Activated CD8-positive, alpha-beta memory T cell treated with anti-CD3 and anti-CD28 coated beads, Interleukin-2, amount 10 ng/mL, durations not matched to agents 7 days and 5 days (primary cell): ENCODE measurements at places on chromosomes 5 and 9. TPM values are rescaled to one million over a fixed set of nuclear protein-coding genes. Genes with fewer than 3 reads are reported as not detected.

Gene MOB3B
- total RNA-seq = 0.29 TPM

Gene C9orf153
- total RNA-seq = not detected

Gene PCDHGA10
- not detected for total RNA-seq

Gene NTRK2
- total RNA-seq = 0.12 TPM

Gene CER1
- total RNA-seq = not detected

Gene OTP
- not detected for total RNA-seq

DNA sequence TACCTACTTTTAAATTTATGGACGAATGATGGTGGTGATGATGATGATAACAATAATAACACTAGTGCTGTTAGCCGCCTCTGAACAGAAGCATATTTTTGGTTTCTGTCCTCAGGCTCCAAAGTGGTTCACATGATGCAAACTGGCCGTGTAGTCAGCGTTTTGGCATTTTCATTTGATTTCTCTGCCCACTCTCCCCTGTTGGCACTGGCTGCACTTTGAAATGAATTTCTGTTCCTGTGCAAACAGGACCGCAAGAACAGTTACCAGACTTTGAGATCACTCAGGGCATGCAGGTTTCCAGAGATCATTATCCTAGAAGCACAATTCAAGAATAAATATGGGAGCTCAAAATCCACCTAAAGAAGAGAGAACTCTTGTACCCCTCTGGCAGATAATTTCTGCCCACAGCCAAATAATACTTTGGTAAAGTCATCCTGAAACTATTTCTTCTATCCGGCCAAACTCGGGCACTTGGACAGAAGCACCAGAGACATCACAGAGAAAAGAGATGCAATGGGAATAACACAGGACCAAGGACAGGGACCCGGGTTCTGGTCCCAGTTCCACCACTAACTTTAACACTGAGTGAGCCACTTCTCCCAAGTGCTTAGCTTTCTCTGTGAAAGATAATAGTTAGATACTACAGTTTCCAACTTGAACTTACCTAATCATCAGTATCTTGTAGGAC, 201.7 kb upstream of the PTGER4 start:
- H3K27ac ChIP-seq = no peak overlapping the region
- no peaks in the 10 kb centered on the region for H3K27me3 ChIP-seq
- peaks cover 21% of the 10 kb centered on the region for H3K4me1 ChIP-seq
- no peak for DNase-seq
- H3K4me3 ChIP-seq = no peak overlapping the region
- H3K36me3 ChIP-seq = peaks cover 19% of the 10 kb centered on the region

- H3K36me3 ChIP-seq = peaks cover 4% of the 10 kb centered on the region
- H3K4me3 ChIP-seq = no peak overlapping the region
- no peaks in the 10 kb centered on the region for H3K4me1 ChIP-seq
- H3K27ac ChIP-seq = no peak overlapping the region
Observed at GRCh38 chr5:50340757-50341156, 100.3 kb downstream of the EMB start.

DNA sequence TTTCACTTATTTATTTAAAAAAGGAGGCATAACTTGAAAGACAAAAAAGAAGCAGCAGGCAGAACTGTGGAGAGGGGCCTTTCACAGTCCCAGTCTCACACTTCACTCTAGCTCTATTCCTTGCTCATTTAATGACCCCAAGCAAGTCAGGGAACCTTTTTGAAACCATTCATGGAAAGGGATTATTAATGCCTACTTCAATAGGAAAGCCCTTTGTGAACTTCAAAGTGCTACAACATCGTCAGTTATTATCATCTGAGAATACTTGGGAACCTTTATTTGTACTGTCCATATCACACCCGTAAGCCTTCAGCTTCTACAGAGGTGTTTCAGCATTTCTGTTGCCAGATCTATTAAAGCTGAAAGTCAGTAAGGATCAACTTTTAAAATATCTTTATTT, 320.2 kb downstream of the TMEM161B start:
- no peaks in the 10 kb centered on the region for H3K27me3 ChIP-seq
- DNase-seq = no peak
- no peaks in the 10 kb centered on the region for H3K36me3 ChIP-seq
- no peak overlapping the region for H3K27ac ChIP-seq

GRCh38 chr5:34620185-34620584, 35.9 kb upstream of the RAI14 start:
- H3K36me3 ChIP-seq = no peaks in the 10 kb centered on the region
- H3K27ac ChIP-seq = no peak overlapping the region
- no peak overlapping the region for H3K4me3 ChIP-seq
- DNase-seq = no peak

DNA sequence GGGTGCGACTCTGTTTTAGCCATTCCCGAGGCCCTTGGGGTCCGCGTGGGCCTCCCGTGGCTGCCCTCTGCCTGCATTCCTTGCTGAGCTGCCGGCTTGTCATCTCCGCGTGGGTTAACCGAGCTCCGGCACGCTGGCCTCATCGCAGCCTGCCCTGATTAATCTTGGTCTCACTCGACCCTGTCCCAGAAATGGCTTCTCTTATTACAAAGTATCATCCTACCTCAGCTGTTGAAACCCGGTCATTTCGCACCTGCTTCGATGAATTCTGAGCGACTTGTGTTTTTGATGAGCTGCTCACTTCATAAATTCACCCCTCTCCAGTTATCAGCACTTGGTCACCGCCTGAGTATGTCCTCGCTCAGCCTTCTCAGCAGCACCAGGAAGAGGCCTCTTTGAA, 123.5 kb upstream of the EGFLAM start:
- H3K4me1 ChIP-seq = no peaks in the 10 kb centered on the region
- no peaks in the 10 kb centered on the region for H3K36me3 ChIP-seq
- no peak for DNase-seq

GRCh38 chr9:35415402-35416097, 74.4 kb upstream of the RUSC2 start:
- no peak overlapping the region for H3K27ac ChIP-seq
- H3K4me3 ChIP-seq = no peak overlapping the region
- H3K36me3 ChIP-seq = no peaks in the 10 kb centered on the region
- no peak for DNase-seq
- H3K27me3 ChIP-seq = peaks cover 25% of the 10 kb centered on the region
- no peaks in the 10 kb centered on the region for H3K4me1 ChIP-seq

DNA sequence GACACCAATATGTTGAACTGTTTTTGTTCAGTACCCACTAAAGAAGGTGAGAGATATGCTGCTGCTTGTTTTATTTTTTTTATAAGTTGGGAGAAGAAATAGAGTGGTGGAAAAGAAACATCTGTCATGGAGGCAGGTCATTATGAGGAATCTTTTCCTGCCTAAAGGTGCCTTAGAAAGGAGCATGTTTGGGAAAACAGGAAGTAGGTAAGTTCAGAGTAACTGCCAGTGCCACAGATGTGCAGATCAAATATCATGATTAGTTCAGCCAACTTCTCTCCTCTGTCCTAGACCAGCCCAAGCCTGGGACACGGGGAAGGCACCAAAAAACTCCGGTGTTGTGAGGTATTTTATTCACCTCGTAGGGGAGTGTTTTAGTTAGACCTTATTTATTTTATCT, 144.2 kb downstream of the MAN2A1 start:
- peaks cover 2% of the 10 kb centered on the region for H3K4me1 ChIP-seq
- no peak overlapping the region for H3K27ac ChIP-seq
- peaks cover 48% of the 10 kb centered on the region for H3K36me3 ChIP-seq

DNA sequence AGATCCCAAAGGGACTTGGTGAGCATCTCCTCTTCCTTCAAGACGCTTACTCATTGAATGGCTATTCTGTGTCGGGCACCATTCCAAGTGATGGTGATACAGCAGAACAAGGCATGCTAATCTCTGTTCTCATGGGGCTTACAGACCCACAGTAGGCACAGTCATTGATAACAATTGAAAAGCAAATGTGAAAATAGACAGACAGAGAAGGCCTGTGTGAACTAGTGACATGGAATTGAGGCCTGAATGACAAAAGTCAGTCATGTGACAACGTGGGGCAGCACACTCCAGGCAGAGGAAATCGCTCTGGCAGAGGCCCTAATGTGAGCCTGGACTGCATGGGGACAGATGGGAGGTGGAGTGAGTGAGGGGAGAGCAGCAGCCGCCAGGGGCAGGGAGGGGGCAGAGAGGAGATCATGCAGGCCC, 70.7 kb upstream of the CPLX2 start:
- DNase-seq = no peak
- H3K4me1 ChIP-seq = peaks cover 6% of the 10 kb centered on the region
- peaks cover 44% of the 10 kb centered on the region for H3K27me3 ChIP-seq
- H3K27ac ChIP-seq = no peak overlapping the region
- no peak overlapping the region for H3K4me3 ChIP-seq

DNA sequence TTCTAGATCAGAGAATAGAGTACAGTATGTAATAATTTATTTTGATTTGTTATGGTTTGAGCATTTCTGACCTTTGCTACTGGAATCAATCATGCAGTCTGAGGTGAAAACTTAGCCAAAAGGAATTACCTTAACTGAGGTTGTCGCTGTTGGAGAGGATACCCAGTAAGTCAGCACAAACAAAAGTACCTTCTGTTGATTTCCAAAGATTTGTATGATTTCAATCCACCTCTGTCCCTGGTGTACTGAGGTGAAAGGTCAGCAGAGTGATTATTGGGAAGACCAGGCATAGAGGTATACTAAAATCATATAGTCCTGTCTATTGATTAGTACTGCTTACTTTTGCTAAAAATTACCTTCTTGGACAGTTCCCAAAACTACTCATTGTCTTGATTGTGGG, 32.8 kb downstream of the RUSC2 start:
- peaks cover 3% of the 10 kb centered on the region for H3K27me3 ChIP-seq
- no peak overlapping the region for H3K27ac ChIP-seq
- DNase-seq = no peak
- H3K4me3 ChIP-seq = no peak overlapping the region
- no peaks in the 10 kb centered on the region for H3K4me1 ChIP-seq

GRCh38 chr5:81301271-81302015, at the start of gene ZCCHC9:
ZCCHC9 (plus strand) TSS chr5:81301587; CDS start chr5:81304758, 3,171 bp downstream.
- peak within 1 kb of the TSS; percentile 87 for H3K4me3 ChIP-seq
- no peaks in the 10 kb centered on the region for H3K27me3 ChIP-seq

GRCh38 chr5:43073597-43074546, 33.8 kb upstream of the ANXA2R start:
- H3K4me3 ChIP-seq = no peak overlapping the region
- peak overlapping the region; percentile 3 for H3K27ac ChIP-seq
- peak; percentile 69 for DNase-seq
- H3K36me3 ChIP-seq = peaks cover 28% of the 10 kb centered on the region
- peaks cover 43% of the 10 kb centered on the region for H3K4me1 ChIP-seq

- peaks cover 21% of the 10 kb centered on the region for H3K4me1 ChIP-seq
- H3K36me3 ChIP-seq = no peaks in the 10 kb centered on the region
- H3K27ac ChIP-seq = peak within 1 kb of the TSS; percentile 88
- DNase-seq = peak; percentile 44
Observed at GRCh38 chr9:93576258-93577077, at the start of gene PHF2. PHF2 (plus strand) TSS chr9:93576584; CDS start chr9:93576774, 190 bp downstream.

DNA sequence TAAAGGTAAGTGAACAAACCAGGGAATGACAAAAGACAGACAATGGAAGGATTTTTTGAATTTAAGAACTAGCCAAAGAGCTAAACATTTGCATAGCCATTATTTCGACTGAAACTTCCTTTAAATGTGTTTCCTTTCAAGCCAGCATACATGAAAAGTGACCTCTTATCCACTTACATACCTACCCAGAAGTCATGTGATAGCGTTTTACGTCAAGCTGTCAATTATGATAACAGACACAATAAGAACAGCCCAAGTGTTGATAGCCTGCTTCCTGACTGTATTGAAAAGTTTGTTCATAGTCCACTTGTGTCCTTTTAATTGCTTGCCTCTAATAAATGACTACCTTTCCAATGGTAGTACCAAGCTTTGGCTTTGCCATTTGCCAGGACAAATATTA, 206.0 kb downstream of the NFIB start:
- no peak for DNase-seq
- no peaks in the 10 kb centered on the region for H3K36me3 ChIP-seq
- H3K4me3 ChIP-seq = no peak overlapping the region
- no peaks in the 10 kb centered on the region for H3K27me3 ChIP-seq
- H3K4me1 ChIP-seq = no peaks in the 10 kb centered on the region
- no peak overlapping the region for H3K27ac ChIP-seq

DNA sequence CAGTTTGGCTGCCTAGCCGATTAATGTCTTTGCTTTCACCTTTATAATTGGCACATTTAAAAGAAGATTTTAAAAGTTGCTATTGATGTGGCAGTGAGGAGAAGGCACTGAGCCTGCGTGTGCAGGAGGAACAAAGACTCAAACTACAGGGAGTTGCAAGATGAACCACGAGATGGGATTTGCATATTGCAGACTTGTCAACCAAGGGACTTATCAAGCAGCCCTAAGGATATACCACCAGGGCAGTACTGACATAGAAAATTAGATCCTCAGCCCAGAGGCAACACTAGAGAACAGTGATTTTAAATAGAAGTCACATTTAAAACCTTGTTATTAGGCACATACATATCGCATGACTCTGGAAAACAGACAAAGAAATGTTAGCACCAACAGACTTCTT, 342.6 kb downstream of the GLIS3 start:
- H3K27me3 ChIP-seq = peaks cover 5% of the 10 kb centered on the region
- H3K36me3 ChIP-seq = no peaks in the 10 kb centered on the region
- no peak overlapping the region for H3K27ac ChIP-seq
- no peaks in the 10 kb centered on the region for H3K4me1 ChIP-seq

DNA sequence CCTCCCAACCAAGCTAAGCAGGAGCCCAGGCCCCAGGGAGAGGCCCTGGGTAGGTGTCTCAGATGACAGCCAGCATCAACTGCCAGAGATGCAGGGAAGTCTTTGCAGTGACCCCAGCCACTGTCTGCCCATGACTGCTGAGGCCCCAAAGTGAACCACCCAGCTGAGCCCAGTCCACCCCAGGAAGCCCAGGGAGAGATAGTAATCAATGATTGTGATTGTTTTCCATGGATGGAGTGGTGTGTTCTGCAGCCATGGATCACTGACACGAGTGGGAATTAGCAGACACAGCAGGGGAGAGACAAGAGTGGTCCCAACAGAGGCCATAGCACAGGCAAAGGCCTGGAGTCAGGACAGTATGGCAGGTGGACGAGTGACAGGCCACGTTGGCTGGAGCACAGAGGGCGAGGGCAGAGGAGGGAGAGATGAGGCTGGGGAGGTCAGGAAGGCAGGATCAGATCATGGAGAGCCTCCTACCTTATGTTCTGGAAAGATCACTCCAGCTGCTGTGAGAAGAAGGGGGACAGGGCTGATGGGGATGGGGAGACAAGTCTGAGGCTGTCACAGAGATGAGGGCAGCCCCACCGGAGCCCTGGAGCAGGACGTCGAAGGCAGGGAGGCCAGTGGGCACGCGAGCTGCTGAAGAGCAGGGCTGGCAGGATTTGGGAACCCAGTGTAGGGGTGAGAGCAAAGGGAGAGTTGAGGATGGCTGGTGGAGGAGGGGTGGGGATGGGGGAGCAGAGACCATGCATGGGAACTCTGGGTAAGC, 14.5 kb downstream of the ABO start:
- H3K36me3 ChIP-seq = no peaks in the 10 kb centered on the region
- no peak overlapping the region for H3K27ac ChIP-seq
- no peak for DNase-seq

GRCh38 chr5:172958331-172959046, 735 bp upstream of the RPL26L1 start:
- peak; percentile 71 for DNase-seq
- peaks cover 9% of the 10 kb centered on the region for H3K36me3 ChIP-seq
- peak overlapping the region; percentile 95 for H3K27ac ChIP-seq
- peaks cover 3% of the 10 kb centered on the region for H3K27me3 ChIP-seq

GRCh38 chr5:35862126-35862525, 5.4 kb downstream of the IL7R start:
- H3K4me3 ChIP-seq = no peak overlapping the region
- no peaks in the 10 kb centered on the region for H3K27me3 ChIP-seq
- H3K36me3 ChIP-seq = peaks cover 70% of the 10 kb centered on the region
- DNase-seq = no peak

GRCh38 chr5:168578006-168578405, 1.2 kb downstream of the PANK3 start:
- DNase-seq = no peak
- H3K4me1 ChIP-seq = peaks cover 33% of the 10 kb centered on the region
- peak overlapping the region; percentile 83 for H3K27ac ChIP-seq

- no peak overlapping the region for H3K4me3 ChIP-seq
- no peaks in the 10 kb centered on the region for H3K27me3 ChIP-seq
Observed at GRCh38 chr5:19496056-19496455, 491.9 kb downstream of the CDH18 start.
